Bladder microvascular endothelial cell (primary cell): ENCODE measurements at places on chromosomes 1 and 21. TPM values are rescaled to one million over a fixed set of nuclear protein-coding genes. Genes with fewer than 3 reads are reported as not detected.

TOMM20 gene
- total RNA-seq: 40.8 and 56.4 TPM in 2 replicates

NPL gene
- total RNA-seq: 3.9 and 4.4 TPM in 2 replicates

PRAMEF20 gene
- total RNA-seq: not detected in 2 replicates

ADGRL4 gene
- 231 and 282 TPM in 2 replicates for total RNA-seq

FBXO42 gene
- 4.9 and 12.0 TPM in 2 replicates for total RNA-seq

HES2 gene
- total RNA-seq: 5.3 and 18.1 TPM in 2 replicates

F3 gene
- total RNA-seq: 1.6 and 3.5 TPM in 2 replicates

OR6N1 gene
- not detected in 2 replicates for total RNA-seq

STIL gene
- total RNA-seq: 7.0 and 7.7 TPM in 2 replicates

SUSD4 gene
- 0.13 TPM in 1 of 2 replicates, not detected in the other for total RNA-seq

PLA2G2A gene
- total RNA-seq: not detected in 2 replicates

S100A16 gene
- 326 and 366 TPM in 2 replicates for total RNA-seq

SOAT1 gene
- 9.6 and 20.1 TPM in 2 replicates for total RNA-seq

NCAM2 gene
- 1.5 and 5.8 TPM in 2 replicates for total RNA-seq

SPRR3 gene
- total RNA-seq: not detected in 2 replicates

KIF17 gene
- total RNA-seq: 19.1 and 22.4 TPM in 2 replicates

LCE1B gene
- not detected in 2 replicates for total RNA-seq

GPATCH3 gene
- 9.1 and 11.4 TPM in 2 replicates for total RNA-seq

LCE3E gene
- total RNA-seq: not detected in 2 replicates

TMEM51 gene
- total RNA-seq: 5.2 and 9.9 TPM in 2 replicates

MFAP2 gene
- total RNA-seq: 4.5 and 40.3 TPM in 2 replicates

ARTN gene
- 0.13 TPM in 1 of 2 replicates, not detected in the other for total RNA-seq

SEC16B gene
- 1.1 and 1.8 TPM in 2 replicates for total RNA-seq

CPLANE2 gene
- total RNA-seq: 7.1 and 12.3 TPM in 2 replicates

ANGPTL1 gene
- total RNA-seq: under 0.01 TPM in 1 of 2 replicates, not detected in the other

OR10J1 gene
- total RNA-seq: not detected in 2 replicates

BTBD19 gene
- 2.1 and 11.4 TPM in 2 replicates for total RNA-seq

SPRR5 gene
- not detected in 2 replicates for total RNA-seq

MRPS21 gene
- total RNA-seq: 51.5 and 75.6 TPM in 2 replicates

PCP4L1 gene
- total RNA-seq: not detected in 2 replicates

LAD1 gene
- total RNA-seq: 0.16 TPM in 1 of 2 replicates, not detected in the other

CCDC27 gene
- total RNA-seq: not detected in 2 replicates

PPIAL4G gene
- not detected in 2 replicates for total RNA-seq

BEND5 gene
- total RNA-seq: 0.16 and 0.94 TPM in 2 replicates

OR10X1 gene
- total RNA-seq: not detected in 2 replicates

GBP6 gene
- not detected in 2 replicates for total RNA-seq

CAMK1G gene
- not detected in 2 replicates for total RNA-seq

SH3GLB1 gene
- 35.0 and 62.8 TPM in 2 replicates for total RNA-seq

PAPPA2 gene
- total RNA-seq: 0.16 and 0.31 TPM in 2 replicates

PDC gene
- total RNA-seq: not detected in 2 replicates

KRTAP10-5 gene
- total RNA-seq: not detected in 2 replicates

THEM5 gene
- not detected in 2 replicates for total RNA-seq

SYT14 gene
- 0.32 and 1.1 TPM in 2 replicates for total RNA-seq

FNDC5 gene
- total RNA-seq: 0.81 and 2.7 TPM in 2 replicates

ATG4C gene
- total RNA-seq: 5.7 and 6.0 TPM in 2 replicates

FAM78B gene
- 0.16 and 0.44 TPM in 2 replicates for total RNA-seq

ANKRD35 gene
- 0.06 and 0.16 TPM in 2 replicates for total RNA-seq
